ENCODE measurements at places on chromosomes 1 and 21.
A peak's percentile ranks its signal among the peaks of the same experiment; 100 is the strongest.

DNA sequence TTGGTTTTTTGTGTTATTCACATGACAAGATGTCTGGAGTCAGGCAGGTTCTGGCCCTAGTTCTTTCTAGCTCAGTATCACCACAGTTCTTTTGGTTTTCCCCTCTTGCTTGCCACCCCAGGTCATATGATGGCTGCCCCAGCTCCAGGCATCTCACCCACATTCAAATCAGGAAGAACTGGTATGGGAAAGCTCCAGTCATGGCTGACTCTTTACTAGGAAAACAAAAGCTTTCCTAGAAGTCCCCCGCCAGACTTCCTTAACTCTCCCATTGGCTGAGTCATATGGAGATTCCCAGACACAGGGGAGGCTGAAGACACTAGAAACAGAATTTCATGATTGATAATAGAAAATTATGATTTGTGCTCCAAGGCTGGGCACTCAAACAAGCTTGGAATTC lies 22.1 kb upstream of the EYA3 start:
- DNase-seq = peak; percentile 47

- DNase-seq = peak; percentile 60
Observed at GRCh38 chr1:207959141-207959825, 48.4 kb upstream of the CD34 start.

GRCh38 chr1:165207853-165208515 lies 148.5 kb downstream of the LMX1A start:
- DNase-seq = no peak

DNA sequence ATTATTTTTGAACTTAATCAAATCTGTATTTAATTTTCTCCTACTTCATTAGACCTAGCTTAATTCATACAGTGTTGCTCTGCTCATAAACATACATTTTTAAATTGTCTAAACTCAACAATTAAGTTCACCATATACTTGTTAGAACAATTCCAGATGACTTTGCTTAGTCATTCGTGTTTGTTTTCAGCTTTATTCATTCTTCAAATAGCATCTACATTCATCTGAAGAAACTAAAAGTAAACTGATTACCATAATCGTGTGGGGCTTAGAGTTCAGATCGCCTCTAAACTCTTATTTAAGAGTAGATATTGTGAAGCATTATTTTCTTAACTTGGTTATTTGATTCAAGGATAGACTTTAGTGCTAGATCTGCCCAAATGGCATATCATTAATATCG lies 34.4 kb downstream of the KLHL20 start:
- no peak for DNase-seq

DNA sequence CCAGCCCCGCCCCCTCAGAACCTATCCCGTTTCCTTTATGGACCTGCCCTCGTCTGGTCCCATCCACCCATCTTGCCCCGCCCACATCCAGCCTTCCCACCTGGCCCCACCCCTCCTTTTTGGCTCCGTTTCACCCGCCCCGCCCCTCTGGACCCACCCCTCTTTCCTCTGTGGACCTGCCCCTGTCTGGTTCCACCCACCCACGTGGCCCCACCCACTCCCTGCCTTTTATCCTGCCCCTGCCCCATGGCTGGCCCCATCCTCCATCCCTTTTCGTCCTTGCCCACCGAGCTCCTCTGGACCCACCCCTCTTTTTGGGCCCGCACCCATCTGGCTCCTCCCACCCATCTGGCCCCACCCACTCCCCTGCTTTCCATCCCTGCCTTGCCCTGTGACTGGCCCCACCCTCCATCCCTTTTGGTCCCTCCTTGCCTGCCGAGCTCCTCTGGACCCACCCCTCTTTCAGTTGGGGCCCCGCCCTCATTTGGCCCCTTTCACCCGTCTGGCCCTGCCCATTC lies 177.3 kb downstream of the CAMTA1 start:
- no peak for DNase-seq

- DNase-seq = no peak
Observed at GRCh38 chr1:176605176-176605575, 142.2 kb downstream of the PAPPA2 start.

DNA sequence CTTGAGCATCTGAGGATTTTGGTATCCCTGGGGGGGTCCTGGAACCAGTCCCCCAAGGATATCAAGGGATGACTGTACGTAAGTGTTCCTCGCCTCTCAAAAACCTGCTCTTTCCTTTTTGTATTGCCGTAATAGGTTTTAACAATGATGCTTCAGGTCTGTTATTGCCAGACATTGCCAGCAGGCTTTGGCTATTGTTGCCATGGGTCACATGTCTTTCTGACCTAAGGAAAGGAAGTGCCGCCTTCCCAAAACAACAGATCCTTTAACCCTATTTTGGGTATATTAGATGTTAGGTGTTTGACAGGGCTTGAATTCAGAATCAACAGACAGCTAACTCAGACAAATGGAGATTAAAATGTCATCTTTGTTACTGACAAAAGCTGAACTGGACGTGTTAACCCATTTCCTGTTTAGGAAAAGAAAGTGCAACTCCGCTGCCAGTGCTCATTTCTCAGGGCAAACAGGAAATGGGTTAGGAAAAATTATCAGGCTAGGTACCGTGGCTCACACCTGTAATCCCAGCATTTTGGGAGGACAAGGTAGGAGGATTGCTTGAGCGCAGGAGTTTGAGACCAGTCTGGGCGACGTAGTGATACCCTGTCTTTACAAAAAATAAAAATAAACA lies 12.4 kb upstream of the PRPF38B start:
- no peak for DNase-seq

GRCh38 chr1:14366091-14367018 lies 232.1 kb upstream of the KAZN start:
- DNase-seq = peak; percentile 5

GRCh38 chr21:45724345-45724961 lies 80.9 kb downstream of the PCBP3 start:
- no peak for DNase-seq

DNA sequence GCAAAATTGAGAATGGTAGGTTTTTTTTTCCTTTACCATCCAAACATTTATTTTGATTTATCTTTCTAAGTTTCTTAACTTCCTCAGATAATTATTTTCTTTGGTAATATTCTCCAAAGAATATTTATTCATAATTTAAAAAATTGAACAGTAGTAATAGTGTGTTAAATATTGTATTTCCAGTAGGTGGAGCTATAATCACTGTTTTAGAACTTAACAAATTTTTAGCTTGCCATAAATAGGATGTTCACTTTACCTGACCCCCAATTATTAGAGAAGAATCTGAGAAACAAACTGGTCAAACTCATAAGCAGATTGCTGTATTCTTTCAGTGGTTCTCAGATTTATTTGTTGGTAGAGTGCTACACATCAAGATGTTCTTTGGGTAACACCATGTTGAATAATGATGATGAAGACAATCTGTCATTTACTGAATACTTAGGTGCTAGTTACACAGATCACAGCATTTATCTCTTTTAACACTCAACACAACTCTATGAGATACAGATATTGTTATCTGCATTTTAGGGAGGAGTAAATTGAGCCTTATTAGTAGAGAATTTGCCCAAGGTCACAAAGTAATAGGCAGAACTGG lies 82.4 kb upstream of the GPR88 start:
- peak; percentile 35 for DNase-seq

GRCh38 chr1:97337250-97338030 lies 583.4 kb downstream of the DPYD start:
- DNase-seq = peak; percentile 26

DNA sequence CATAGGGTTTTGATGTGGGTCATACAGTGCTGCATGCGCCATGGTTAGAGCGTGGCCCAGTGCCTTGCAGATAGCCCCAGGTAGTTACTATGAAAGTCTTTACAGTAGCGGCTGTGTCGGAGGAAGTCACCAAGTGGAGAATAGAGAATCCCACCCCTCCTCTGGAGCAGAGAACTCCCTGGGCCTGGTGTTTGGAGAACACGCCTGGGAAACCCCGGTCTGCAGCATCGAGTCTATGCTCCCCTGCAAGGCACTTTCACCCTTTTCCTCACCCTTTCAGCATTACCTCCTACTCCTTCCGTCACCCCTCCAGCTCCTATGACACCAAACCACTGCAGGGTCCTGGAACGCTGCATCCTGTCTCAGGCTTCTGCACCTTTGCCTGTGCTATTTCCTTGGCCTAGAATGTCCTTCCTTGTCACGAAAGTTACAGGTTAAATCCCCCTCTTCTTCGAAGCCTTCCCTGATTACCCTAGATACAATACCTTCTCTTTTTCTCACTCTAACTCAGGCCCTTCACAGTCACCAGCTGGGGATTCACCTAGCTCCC lies 2.7 kb upstream of the SLC1A7 start:
- no peak for DNase-seq

DNA sequence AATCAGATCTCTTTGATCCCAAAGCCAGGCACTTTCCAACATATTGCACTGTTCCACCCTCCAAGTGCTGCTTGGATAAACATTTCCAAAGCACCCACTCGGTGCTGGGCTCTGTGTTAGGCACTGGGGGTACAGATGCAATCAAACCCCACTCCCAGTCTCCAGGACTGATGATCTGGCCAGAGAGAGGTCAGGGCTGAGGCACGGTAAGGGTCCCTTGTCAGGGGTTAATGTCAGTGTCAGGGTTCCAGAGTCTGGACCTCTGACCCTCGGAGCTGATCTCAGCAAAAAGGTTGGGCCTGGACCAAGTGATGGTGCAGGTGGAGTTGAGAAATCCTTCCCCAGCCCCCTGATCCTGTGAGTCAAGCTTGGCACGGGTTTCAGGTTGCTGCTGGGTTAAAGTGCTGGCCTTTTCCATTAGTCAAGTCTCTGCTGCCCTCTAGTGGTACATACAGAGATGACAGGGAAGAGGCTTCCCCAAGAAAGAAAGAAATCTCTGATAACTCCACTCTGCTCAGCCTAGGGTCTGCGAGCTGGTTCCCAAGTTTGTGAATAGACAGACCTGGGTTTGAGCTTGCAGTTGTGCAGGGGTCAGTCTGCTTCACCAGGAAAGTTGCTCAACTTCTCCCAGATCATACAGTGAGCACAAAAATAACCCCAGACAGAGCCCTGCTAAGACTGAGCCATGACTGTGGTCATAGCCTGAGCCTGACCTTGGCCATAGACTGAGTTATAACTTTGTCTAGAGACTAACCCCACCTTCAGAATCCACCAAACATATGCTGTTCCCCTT lies 74.6 kb downstream of the DMRTA2 start:
- DNase-seq = peak; percentile 86

DNA sequence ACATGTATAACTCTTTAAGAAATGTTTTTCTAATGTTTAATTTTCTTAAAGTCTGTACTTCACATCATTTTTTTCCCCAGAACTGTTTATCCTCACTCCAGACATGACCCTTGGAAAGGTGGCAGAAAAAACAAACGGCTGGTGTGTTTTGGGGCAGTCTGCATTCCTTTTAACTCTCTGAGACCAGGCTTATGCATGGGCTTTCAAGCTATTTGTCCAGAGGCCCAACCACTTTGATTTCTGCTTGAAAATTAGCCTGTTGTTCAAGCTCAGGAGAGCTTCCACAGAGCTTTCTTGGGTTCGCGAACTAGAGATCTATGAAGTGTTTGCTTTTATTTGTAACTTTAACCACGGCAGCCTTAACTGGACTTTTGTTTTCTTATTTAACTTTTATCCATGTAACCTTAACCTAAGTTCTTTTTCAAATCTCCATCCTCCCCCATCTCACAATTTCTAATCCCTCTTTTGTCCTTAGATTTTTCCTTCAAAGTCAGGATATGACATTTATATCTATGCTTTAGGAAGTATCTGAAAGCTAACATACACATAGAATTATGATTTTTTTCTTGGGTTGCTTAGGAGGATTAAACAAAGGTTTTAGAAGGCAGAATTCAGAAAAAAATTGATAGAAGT lies 111.8 kb downstream of the FGGY start:
- DNase-seq = no peak

DNA sequence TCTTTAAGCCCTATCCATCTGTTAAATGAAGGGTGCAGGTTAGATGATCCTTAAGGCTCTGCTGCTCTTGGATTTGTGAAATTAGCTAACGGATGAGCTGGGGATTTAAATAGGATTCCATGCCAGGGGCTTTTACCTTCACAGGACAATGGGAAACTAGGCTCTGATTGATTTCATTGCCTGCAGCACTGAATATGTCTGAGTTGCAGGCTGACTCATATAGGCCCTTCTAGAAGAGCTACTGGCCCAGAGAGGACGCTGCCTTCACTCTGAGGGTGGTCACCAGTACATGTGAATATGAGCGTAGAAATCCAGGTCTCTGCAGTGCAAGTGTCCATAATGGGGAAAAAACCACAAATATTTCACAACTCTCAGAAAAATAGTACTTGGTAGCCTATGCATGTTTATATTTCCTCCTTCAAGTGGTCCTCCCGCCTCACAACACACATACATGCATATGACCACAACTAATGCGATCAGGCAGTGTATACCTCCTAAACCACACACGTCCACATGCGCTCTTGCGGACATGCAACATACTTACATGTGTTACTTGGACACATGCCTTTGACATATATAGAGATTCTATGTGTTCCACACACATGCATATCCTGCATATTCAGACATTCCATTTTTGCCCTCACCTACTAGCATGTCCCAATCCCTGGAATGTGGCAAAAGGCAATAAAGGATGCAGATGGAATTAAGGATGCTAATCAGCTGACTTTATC lies 233.8 kb upstream of the JUN start:
- DNase-seq = no peak

- no peak for DNase-seq
Observed at GRCh38 chr1:28887419-28887834, 26.9 kb upstream of the EPB41 start.

GRCh38 chr1:27594564-27595510 lies 9.1 kb downstream of the AHDC1 start:
- DNase-seq = no peak

DNA sequence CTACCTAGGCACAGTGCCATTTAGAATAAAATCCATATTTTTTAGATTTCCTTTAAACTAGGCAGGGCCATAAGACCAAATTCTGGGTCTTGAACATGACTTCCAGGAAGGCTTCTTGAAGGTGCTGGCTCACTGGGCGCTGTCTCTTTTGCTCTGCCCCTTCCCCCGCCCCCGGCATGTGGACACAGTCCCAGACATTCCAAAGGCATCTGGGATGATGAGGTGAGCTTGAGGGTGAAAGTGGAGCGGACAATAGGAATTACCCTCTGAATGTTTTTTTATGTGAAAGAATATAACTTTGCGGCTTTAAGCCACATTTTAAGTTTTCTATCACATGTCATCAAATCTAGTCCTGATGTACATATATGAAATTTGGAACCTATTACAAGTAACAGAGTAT lies 29.4 kb downstream of the RWDD3 start:
- DNase-seq = no peak

GRCh38 chr1:39940980-39941871 lies 13.7 kb upstream of the MFSD2A start:
- no peak for DNase-seq

GRCh38 chr1:86990826-86991225 lies 76.4 kb downstream of the HS2ST1 start:
- DNase-seq = no peak

DNA sequence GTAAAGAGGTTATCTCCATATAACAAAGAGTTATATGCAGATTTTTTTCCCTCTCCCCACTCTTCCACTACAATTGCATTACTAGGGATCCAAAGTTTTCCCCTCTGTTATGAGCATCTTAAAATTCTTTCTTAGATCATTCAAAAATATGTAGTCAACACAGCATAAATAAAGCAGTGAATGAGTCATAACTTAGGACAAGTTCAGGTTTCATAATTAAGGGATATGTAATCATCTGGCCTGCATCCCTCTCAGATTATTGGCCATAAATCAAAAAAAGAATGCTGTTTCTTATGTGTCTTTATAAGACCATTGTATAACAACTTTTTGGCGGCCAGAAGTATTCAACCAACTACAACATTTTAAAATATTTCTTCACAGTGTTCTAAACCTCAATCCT lies 1526.1 kb downstream of the KCNT2 start:
- peak; percentile 1 for DNase-seq
